ENCODE measurements at places on chromosomes 1 and 21.

DNA sequence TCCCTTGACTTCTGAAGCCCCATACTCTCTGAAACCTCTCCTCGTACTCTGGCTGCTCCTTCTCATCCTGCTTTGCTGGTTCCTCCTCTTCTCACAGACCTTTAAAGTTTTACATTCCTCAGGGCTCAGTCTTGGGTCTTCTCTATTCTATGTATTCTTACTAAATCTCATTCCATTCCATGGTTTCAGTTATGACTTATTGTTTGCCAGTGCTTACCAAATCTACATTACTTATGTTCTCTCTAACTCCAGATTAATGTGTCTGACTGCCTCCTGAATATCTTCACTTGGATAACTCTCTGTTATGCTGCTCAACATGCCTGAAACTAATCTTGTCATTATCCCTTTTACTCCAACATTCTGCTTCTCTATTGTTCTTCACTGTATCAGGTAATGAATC is 5.4 kb upstream of the SLC35D1 start:
- DNase-seq, result no peak

DNA sequence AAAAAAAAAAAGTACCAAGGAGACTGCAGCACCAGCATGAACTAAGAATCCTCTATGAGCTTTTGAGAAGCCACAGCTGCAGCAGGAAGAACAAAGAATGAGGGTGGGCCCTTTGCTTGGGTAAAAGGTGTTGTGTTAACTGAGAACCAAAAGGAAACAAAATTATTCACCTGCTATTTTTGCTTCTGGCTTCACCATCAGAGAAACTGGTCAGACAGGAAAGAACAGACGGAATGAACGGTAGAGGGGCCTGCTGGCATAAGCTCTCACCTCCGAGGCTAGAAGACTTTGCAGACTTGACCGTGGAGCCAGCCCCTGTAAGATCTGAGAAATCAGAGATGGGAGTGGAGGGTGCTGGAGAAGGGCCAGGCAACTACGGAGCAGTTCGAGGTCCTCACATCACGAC is 27.6 kb downstream of the IL10RB start:
- DNase-seq, result no peak

DNA sequence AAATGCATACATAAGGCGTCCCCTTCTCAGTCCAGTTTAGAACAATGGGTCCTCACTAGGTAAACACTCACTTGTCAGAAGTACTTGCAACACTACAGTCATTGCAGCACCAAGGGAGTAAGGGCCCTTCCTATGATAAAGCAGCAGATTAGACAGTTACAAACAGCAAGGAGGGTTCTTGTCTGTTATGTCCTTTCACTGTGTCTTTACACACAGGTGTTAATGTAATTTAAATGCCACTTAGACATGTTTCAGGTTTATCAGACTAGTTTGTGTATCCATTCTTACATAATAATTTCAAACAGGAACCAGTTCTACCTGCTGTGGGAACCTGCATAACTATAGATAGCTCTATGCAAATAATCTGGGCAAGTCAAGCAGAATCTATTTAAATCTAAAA is 105.6 kb upstream of the USH2A start:
- DNase-seq, result no peak

- no peak for DNase-seq
Observed at GRCh38 chr1:112309499-112309898, 86.5 kb upstream of the CTTNBP2NL start.

DNA sequence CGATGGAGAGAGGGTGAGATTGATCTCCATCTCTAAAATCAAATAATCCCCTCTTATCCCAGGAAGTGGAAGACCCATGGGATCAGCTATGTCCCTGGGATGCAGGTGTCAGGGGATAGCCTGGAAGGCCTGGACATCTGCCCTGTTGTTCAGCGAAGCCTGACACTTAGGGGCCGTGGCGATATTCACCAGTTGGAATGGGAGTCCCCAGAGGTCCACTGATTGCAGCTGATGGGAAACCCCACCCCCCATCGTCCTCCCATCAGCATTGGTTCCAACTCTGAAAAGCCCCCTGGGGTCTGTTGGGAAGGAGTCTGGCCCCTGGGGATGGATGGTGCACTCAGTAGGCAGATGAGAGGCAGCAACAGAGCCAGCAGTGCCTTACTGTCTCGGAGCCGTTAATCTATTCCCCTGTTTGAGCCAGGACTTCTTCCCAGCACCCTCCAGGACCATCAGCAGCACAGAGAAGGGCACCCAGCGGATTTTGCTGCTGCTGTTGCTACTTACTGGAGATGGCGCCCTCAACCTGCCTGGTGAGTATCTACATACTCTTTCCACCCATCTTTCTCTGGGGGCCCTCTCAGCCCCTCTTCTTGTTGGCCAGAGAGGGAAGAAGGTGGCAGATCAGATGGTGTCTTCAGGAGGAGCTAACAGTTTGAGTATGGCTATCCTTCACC is 13.4 kb downstream of the CATSPER4 start:
- DNase-seq, result no peak

DNA sequence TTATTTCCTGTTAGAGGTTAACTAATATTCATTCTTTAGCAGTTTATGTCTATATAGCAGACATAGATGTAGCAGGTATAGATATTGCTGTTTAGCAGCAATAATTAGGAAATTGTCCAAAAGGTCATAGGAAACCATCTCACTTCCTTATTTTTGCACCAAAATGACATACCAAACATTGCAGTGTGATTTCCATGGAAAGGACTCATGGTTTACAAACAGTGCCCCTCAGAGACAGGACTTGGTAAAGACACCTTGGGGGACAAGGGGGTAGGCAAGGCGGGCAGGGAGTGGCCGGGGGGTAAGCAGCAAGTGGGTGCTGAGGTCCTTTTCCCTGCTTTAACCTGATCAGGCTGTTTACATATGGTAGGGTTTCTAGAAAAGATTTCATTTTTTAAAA is 30.5 kb downstream of the BATF3 start:
- no peak for DNase-seq

DNA sequence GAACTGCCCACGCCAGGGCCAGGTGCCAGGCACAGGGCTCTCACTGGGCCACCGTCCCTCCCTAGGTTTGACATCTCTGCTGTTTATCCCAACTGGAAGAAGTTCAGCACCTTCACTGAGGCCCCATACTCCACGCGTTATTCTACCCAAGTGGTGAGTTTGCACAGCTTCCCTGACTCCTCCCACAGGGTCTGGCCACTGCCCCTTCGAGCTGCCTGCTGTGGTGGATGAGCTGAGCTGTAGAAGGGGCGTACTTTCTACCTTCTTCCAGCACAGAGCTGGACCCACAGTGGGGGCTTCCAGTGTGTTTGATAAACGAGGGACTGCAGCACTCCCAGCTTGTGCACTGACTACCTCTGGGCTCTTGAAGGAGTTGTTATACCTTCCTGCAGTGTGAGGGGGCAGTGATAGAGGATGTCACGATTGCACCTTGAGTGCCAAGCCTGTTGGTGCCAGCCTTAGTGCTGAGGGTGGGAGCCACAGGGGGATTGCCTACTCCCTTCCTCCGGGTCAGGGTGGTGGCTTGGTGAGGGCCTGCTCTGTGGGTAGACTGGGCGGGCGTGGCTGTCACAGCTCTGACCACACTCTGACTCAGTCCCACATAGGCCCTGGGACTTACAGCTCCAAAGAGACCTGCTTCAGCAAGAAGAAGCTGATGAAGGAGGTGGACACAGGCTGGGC is 5.9 kb upstream of the TTC22 start:
- DNase-seq, result no peak

DNA sequence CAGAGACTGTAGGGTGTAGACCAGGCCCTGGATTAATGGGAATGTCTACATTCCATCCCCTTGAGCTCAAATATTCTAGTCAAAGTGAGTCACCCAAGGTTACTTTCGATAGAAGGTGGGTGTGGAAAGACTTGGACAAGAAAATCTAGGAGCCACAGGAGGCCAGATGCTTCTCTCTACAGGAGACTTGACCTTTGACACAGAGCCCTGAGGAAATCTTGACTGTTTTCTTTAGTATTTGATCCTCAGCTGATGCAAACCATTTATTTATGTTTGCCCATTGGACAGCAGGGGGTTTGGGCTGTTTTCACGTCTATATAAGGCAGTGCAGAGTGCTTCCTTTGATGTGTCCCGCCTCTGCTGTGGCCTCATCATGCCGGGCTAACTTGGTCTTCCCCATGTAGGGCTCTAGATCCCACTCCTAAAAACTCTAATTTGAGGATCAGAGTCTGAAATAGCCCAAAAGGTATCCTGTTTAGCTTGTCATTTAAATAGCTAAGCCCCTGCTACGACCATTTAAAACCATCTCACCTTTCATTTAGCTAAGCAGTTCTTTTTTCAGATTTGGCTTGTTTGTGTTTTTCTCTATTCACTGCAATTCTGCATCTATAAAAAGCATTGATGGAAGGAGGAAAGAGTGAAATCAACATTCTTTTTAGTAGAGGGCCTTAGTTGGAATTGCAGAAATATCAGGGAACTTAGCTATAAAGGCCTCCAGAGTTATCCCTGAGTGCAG is 15.5 kb upstream of the MAP3K7CL start:
- DNase-seq, result no peak

DNA sequence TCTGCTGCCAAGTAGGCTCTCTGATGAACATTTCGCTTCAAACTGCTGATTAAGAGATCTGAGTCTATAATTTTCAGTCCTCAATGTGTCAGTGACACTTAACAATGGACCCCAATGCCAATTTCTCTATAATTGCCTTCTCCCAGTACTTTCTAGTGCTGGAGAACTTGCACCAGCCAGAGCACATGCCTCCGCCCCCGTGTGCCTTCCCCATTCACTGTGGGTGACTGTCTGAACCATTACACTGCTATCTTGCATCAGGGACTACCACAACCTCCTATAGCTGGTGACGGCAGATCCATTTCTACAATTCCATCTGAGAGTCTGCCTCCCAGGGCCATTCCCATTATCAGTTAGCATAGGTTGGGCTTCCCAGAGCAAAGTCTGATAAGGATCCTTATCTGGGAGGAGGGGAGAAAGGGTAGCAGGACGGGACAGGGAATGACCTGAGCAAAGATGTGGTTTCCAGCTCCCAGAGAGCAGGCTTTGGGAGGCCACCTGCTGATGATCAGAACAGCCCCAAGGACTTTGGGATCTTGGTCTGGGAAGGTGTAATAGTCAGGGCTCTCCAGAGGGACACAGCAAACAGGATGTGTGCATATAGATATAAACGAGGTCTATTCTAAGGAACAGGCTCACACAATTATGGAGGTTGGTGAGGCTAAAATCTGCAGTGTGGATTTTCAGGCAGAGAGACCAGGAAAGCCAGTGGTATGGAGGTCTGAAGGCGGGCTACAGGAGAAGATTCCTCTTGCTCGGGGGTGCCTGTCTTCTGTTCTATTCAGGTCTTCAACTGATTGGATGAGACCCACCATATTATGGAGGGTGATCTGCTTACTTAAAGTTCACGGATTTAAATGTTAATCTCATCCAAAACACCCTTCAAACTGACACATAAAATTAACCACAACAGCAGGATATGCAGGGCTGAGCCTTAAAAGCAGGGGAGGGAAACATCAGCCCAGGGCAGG is 238.2 kb downstream of the PTPRU start:
- no peak for DNase-seq

DNA sequence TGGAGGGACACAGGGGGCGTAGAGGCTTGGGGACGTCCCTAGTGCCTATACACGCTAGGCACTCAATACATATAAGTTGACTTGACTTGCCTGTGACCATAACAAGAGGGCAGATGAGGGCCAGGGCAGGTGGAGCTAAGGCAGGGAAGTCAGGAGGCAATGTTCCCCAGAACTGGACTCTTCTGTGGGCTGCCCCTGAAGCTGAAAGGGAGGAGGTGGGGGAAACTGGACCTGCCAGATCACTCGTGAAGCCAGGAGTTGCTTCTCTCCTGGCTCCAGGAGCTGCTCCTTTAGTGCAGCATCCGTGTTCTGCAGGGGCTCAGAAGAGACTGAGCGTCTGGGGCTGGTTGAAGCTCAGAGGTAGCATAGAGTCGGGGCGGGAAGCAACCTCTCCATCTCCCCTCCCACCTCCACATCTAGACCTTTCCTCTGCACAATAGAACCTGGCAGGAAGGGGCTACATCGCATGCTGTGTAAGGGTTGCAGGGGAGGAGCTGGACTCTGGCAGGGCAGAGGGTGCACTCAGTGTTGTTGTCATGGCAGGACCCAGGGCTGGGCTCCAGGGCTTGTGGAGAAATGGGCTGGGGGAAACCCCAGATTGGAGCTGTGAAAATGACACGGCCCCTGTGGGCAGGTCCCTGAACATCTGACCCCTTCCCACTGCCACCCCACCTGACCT is 2.9 kb upstream of the SEMA4A start:
- no peak for DNase-seq

DNA sequence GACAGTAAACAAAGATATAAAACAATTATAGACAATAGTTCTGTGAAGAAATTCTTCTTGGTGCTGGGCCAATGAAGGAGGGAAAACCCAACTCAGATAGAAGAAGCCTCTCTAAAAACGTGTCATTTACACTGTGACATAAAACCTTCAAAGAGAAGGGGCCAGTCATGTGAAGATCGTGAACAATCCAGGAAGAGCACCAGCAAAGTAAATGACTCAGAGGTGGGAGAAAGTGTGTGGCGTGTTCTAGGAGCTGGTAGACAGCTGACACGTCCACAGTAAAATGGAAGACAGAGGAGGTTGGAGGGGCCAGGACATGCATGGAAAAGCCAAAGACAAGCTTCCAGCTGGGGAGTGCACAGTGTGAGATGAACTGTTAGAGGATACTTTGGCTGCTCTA is 143.6 kb downstream of the VAV3 start:
- DNase-seq, result no peak

GRCh38 chr1:97647776-97648175 is 273.1 kb downstream of the DPYD start:
- no peak for DNase-seq

- no peak for DNase-seq
Observed at GRCh38 chr21:44527983-44528633, 11.9 kb downstream of the KRTAP10-1 start.

DNA sequence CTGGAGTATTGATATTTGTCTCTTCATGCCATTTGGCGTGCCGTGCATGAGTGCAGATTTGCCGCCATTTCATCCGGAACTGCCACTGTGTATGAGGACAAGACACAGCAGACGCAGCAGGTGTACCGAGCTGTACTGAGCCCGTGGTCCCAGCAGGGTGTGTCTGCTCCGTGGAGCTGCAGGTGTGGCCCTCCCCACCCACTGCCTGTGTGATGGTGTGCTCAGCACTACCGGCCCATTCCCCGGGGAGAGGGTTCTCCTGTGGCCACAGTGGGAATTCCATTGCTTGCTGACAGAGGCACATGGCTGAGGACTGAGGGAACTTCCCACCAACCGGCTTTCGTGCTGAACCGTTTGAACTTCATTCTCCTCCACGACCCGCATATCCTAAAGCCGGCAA is 34.3 kb upstream of the COL6A1 start:
- no peak for DNase-seq

DNA sequence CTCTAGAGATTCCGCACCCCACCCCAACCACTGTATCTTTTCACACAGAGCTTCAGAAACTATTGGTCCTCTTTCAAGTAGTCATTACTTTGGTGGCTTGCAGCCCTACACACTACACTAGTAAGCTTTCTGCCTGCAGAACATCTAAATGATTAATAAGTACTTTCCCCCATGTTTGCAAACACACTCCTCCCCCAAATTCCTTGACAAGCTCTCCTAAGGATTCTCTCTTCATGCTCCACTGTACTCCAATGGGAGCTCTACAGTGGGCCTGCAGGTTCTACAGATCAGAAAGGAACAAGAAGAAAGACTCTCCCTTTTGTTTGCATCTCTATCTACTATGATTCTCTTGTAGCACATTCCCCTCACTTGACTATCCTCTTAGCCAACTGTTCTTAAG is 16.3 kb upstream of the NUF2 start:
- no peak for DNase-seq

- no peak for DNase-seq
Observed at GRCh38 chr1:205375835-205376545, 19.3 kb upstream of the KLHDC8A start.
